Stimulated activated CD8-positive, alpha-beta memory T cell treated with anti-CD3 and anti-CD28 coated beads, Interleukin-7, amount 100 ng/mL, for 1 hour (primary cell): ENCODE measurements at places on chromosomes 1 and 21.

- no peak for DNase-seq
These were observed 32.2 kb upstream of the RNF11 start for GRCh38 chr1:51203874-51204245.

DNA sequence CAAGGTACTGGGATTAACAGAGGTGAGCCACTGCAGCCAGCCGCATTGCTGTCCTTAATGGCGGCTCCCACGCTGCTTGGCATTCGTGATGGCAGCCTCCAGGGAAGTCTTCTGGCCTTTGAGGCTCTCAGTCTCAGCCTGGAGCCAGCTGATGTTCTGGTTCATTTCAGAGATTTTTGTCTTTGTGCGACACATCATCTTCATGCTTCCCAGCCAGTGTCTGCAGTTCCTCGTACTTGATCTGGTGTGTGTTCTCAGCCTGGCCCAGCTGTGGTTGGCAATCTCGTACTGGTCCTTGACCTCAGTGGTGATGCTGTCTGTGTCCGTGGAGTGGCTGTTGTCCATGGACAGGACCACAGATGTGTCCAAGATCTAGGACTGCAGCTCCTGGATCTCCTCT is 11.7 kb downstream of the SNRPE start:
- DNase-seq, result no peak

DNA sequence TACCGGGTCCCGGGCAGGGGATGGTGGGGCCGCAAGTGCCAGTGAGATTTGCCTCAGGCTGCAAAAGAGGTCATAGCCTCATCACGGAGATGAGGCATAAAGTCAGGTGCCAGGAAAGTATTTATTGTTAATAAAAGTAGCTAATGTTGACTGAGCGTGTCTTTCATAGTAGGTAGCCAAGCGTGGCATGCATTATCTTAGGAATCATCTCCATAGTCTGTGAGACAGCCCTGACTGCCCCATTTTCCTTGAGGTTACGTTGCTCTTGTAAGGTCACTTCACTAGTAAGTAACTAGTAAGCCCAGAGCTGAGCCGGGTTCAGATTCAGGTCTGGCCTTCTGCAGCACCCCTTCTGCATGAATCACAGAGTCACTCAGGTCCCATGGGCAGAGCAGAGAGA is 174.2 kb downstream of the CAMTA1 start:
- DNase-seq, result no peak

GRCh38 chr1:184970691-184971161 is 3.6 kb downstream of the NIBAN1 start:
- no peak for DNase-seq

DNA sequence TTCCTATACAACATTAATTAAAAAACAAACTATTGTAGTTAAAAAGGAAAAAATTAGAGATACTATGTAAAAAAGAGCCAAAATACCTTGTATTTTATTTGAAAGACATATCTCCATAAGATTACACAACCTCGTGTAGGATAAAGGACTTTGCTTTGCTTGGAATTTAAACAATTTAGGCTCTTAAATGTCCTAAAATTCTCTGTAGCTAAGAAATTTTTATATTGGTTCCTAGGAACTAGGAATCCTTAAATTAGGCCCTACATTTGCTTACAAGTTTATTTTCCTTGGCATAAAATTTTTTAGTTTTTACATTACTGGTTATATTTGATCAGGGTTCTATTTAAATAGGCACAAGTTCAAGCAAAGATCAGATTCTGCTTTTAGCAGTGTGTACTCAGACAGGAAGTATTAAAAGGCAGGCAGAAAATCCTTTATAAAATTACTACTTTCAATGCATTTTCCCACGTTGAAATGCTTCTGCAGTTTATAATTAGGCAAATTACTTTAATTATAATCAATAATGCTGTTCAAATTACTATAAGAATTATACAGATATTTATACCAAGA is 3.4 kb upstream of the ANGPTL3 start:
- no peak for DNase-seq

DNA sequence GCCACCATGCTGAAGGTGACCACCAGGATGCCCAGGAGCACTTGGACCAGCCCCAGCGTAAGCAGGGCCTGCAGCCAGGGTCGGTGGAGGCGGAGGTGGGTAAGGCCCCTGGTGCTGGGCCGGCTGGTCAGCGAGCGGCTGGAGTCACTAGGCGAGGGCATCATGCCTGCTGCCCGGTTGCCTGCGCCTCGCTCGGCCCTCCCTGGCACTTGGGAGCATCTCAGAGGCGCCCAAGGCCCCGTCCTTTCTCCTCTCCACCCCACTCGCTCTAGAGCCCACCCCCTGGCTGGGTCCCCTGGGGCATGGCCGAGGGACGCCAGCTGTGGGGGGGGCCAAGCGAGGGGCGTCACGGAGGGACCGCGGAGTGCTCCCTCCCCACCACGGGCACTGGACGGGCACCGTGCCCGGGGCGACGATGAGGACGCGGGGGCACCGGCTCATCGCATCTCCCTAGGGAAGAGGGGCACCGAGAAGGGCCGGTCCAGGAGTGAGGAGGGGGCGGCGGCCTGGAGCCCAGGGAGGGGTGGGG is 505 bp downstream of the ENTREP3 start:
- no peak for DNase-seq

DNA sequence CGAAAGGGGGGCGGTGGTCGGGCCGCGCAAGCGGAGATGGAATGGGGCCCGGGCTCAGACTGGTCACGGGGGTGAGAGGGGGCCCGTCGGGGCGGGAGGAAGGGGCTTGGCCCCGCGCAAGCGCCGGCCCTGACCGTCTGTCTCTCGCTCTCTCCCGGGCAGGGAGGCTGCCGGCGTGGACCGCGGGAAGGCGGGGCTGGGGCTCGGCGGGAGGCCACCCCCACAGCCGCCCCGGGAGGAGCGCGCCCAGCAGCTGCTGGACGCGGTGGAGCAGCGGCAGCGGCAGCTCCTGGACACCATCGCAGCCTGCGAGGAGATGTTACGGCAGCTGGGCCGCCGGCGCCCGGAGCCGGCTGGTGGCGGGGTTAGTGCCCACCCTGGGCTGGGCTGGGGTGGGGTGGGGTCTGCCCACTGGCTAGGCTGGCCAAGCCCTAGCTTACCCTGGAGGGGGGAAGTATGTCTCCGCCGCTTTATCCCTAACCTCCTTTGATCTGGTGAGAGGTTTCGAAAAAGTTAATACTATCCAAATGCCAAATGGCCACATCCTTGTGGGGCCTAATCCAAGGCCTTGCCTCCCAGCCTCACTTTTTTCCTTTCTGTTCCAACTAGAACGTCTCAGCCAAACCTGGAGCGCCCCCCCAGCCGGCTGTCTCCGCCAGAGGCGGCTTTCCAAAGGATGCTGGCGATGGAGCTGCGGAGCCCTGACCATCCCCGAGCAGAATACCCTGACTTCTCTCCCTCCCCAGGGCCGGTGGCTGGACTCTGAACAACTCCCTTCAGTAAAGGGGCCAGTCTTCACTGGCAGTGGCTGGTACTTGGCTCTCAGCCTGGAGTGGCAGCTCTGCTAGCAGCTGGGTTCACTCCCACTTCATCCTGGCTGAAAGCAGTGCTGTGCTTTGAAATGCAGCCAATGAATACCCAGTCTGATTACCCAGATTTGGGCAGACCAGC is 636 bp upstream of the YRDC start:
- peak; percentile 4 for DNase-seq

- DNase-seq, result no peak
These were observed 144.4 kb downstream of the CDC7 start for GRCh38 chr1:91645031-91645430.

GRCh38 chr1:64745181-64745985 is 508 bp downstream of the RAVER2 start:
- no peak for DNase-seq

DNA sequence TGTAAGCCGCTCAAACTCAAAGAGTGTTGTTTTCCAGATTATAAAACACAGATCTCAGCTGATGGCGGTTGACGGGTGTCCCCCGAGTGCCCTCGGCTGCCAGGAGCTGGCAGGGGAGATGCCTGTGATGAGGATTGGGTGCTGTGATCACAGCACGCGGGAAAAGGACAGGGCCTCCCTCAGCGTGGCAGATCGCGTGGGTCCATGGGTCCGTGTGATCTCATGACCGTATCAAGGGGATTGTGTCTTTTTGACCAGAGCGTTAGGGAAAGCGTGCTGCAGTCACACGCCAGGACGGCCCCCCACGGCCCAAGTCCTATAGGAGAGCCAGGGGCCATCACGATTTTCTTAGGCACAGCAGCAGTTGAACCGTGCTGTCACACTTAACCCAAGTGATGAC is 51.9 kb downstream of the PDE9A start:
- no peak for DNase-seq

DNA sequence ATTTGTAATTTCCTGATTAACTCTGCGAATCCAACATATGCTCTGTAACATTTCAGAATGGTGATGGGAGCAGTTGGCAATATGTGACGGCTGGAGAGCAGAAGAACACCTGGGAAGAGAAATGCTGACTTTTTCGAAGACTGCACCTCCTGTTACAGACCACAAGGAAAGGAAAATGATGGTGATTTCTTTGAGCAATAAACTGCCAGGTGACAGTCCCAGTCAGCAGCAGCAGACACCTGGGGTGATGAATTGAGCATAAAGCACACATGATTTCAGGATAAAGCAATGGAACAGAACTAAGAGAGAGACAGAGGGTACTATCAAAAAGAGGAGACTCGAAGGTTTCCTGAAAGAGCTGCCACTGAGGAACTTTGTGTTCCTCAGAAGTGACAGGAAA is 528.6 kb downstream of the NEGR1 start:
- DNase-seq, result no peak

- DNase-seq, result no peak
These were observed 38.5 kb upstream of the AK4 start for GRCh38 chr1:65109487-65109886.

DNA sequence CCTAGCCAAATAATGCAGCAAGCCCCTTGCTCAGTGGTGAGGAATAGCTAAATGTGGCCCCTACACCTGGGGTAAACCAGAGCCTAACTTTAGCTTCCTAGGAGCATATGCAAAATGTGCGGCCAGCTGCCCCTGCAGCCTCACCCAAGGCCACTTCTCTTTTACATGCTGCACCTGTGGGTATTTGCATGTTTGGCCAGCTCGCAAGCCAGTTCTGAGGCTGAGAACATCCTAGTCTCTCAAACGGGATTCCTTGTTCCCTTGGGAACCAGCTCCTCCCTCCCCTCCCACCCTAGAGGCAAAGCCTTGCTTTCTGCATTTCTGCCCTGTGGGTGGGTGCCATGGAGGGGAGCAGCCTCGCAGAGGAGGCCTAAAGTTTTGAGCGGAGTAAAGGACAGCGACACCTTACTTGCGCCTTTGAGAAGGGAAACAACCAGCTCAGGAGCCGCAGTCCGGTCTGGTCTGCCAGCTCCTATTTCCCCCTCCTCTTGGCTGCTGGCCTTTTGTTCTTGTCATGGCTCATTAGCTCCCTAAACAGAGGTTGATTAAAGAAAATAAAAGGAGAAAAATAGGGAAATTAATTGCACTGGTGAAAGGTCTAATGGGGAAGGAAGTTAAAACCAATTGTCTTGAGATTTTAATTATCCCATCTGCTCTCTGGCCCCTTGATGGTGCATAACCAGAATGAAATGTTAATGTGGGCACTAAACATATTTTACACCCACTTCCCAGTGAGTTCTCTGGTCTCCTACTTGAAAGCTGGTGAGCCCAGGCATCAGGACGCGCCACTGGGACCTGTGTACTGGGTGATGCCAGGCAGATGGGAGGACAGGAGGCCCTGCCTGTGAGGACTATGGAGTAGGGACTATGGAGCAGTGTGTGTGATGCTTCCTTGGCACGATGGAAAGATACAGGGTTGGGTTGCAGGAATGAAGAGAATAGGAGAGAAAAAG is 68.7 kb downstream of the TEX35 start:
- DNase-seq, result no peak

DNA sequence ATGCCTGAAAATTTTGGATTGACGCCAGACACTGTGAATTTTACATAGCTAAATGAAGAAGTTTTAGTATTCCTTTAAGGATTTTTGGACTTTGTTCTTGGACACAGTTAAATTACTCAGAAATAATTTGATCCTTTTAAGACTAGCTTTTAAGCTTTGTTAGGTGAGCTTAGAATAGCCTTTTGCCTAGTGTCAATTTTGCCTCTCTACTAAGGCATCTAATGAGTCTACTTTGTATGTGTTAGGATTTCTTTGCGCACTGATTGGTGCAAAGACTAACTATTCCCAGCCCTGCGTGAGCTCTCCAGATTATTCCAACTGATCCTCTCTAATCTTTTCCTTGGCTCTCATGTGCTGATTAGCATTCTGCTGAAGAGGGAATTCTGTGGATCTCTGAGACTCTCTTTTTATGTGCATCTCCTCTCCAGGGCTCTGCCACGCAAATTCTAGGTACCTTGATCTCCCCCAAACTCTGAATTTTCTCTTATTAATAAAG is 128.1 kb upstream of the BCL9 start:
- DNase-seq, result no peak
